CD4-positive, alpha-beta T cell treated with Interleukin-4 for 4 hours (primary cell): ENCODE measurements at places on chromosomes 11 and 22.

DNA sequence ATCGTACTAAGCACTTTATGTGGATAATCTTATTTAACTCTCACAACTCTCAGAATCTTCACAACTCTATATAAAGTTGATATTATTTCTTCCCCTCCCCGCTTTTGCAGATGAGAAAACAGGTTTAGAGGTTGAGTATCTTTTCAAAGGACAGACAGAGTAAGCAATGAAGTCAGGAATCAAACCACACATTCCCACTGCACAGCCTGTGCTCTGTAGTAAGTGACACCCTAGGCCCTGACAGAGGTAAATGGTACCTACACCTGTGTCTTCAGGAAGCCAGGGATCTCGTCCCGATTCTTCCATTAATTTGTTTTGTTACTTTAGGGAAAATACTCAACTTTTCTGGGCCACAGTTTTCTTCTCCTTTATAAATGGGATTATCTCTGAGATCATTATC lies 172.5 kb upstream of the MTMR2 start:
- DNase-seq: no peak

DNA sequence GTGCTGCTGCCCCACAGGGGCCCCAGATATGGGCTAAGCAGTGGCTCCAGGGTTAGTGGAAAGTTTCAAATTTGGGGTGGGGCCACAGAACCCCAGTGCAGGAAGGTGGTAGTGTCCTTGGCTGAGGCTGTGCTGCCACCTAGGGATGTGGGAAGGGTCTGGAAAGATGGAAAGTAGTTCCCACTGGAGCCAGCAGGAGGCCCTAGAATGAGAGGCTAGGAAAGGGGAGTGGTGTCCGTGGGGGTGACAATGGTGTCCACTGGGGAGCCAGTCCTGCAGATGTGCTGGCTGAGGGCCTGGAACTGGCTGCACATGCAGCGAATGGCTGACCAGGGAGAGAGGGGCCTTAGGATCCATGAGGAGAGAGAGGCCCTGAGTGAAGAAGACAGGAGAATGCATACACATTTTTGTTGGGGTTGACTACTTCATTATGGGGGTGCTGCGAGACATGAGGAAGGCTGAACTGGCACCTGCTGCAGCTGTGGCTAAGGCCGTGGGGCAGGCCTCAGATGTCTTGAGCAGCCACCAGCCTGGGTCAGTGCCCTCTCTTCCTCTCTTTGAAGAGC lies 21.1 kb downstream of the RFPL3 start:
- no peak for DNase-seq

DNA sequence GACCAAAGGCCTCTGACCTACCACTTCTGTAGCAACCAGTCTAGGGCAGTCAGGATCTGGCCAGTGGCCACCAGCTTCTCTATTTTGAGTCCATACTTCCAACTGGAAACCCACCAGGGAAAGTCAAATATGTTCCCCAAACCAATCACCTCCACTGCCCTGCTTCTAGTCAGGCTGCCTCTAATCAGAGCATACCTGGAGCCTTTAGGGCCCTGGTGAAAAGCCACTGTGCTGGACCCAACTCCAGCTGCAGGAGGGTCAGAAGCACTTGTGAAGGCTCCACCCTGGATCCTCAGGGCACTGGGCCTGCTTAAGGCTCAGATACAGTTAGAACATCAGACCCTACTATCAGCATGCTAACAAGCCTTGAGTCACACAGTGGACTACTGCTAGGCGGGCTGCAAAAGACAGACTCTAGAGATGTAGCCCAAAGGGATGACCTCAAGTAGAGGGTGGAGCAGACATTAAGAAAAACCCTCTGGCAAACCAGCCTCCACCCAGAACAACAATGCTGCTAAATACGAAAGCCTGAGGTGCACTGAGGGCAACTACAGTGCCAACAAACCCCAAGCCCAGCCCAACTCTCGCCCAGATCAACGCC lies 69.2 kb downstream of the DGCR2 start:
- no peak for DNase-seq

DNA sequence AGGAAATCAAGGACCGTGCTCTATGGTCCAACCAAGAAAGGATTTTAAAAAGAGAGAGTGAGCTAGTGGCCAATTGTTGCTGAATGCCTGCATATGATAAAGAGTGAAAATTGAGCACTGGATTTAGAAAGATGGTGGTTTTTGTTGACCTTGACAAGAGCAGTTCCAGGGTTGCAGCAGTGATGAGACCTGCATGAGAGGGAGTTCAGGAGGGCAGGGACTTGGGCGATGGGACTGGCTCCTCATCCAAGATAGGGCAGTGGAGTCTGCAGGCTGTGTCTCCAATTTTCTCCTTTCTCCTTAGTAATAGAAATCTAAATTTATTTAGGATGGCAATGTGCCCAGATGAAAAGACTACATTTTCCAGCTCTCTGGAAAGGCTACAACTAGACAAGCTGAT lies 94.0 kb upstream of the B3GAT1 start:
- DNase-seq: no peak

DNA sequence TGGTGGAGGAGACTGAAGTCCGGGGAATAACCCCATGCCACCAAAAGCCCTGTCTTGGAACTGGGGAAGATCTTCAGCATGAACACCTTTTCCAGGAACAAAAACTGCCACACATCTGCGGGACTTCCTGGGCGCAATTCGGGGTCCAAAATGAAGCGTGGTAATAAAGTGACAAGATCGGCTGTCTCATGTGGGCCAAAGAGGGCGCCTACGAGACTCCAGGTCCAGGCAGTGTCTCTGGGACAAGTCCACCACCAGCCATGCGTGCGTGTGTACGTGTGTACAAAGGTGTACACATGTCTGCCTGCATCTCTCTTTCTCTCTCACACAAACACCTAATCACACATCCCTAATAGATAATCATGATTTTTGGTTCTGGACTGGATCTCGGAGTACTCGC lies 8.9 kb upstream of the MYBPC3 start:
- no peak for DNase-seq

GRCh38 chr11:16030664-16031063 lies 325.7 kb downstream of the SOX6 start:
- no peak for DNase-seq

- no peak for DNase-seq
These were observed 94.3 kb upstream of the ARHGAP42 start for GRCh38 chr11:100592619-100593260.

DNA sequence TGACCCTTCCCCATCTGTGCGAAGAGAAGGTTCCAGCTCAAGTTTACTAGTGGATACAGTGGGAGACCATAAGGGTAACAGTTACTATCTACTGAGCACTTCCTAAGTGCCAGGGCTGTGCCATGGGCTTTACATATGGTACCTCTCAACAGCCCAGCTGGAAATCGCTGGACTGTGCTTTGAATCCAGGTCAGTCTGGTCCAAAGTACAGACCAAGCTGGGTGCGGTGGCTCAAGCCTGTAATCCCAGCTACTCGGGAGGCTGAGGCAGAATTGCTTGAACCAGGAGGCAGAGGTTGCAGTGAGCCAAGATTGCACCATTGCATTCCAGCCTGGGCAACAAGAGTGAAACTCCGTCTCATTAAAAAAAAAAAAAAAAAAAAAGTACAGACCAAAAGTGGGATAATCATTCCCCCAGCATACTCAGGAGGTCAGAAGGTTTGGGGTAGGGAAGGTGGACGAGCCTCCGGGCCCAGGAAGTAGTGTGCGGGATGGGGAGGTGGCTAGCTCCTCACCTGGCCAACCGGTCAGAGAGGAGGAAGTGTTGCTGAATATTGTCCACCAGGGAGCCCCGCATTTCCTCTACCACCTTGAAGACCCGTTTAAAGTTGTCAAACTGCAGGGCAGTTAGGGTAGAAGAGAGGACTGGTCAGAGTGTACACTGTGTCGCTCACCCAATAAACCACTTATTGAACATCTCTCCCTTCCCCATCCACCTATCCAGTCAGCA lies 2.3 kb downstream of the FIBP start:
- DNase-seq: no peak

DNA sequence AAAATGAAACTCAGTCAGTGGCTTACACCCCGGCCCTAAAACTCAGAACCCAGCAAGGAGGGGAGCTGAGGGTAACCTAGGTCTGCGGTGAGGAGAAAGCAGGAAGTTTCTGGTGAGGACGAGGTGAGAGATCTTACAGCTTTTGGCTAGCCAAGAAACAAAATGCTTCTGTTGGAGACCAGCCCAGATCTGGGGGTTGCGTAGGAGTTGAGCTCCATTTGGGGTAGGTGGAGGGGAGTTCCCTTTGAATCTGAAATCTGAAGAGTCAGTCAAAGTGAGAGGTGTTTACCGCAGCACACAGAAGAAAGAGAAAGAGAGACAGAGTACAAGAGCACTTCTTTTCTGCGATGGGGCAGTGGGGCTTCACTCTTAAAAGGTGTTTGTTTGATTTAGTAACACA lies 29.6 kb downstream of the EHF start:
- DNase-seq: peak; percentile 73

DNA sequence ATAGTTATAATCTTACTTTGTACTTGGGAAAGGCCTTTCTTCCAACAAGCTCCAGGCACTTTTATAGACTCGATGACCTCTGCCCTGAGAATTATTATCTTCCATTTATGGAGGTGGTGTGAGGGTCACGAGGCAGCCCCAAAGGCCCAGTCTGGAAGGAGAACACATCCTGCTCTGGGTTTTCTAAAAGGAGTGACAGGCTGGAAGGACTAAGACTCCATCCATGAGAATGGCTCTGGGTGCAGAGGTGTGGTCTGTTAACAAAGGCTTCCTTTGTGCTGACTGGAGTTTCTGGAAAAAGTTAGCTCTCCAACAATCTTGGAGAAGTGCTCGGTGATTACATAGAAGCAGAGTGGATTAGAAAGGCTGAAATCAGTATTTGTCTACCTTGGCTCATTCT lies 74.7 kb upstream of the SESN3 start:
- no peak for DNase-seq

DNA sequence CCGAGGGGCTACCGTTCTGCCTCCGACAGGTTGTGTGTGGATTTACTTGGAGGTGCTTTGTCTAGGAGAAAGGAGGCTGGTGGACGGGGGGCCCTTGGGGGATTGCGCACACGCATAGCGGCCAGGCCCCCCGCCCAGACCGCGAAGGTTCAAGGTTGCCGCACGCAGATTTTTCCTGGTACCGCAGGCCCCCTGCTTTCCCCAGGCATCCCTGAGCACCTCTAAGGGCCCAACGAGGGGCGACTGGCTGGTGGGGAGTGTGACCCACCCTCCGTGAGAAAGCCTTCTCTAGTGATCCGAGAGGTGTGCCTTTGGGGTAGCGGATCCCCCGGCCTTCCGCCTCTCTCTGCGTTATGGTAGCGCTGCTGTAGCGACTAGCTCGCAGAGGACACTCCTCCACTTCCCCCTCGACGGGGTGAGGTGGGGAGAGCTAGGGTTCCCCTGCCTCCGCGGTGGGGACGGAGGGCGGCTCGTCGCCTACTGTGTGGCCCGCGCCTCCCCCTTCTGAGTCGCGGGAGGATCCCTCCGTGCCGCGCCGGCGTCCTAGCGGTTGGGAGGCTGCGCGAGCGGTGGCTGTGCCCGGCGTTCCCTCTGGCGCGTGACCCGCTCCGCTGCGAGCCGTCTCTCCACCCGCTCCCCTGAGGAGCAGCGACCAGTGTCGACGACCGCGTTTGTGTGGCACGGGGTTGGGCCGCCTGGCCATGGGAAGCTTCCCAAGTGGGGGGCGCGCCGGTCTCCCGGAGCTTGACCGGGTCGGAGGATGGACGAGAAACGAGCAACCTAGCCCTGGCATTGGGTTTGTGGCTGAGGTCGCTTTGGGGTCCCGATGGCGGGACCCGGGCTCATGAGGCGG lies 3900.0 kb upstream of the OR11H1 start:
- no peak for DNase-seq

DNA sequence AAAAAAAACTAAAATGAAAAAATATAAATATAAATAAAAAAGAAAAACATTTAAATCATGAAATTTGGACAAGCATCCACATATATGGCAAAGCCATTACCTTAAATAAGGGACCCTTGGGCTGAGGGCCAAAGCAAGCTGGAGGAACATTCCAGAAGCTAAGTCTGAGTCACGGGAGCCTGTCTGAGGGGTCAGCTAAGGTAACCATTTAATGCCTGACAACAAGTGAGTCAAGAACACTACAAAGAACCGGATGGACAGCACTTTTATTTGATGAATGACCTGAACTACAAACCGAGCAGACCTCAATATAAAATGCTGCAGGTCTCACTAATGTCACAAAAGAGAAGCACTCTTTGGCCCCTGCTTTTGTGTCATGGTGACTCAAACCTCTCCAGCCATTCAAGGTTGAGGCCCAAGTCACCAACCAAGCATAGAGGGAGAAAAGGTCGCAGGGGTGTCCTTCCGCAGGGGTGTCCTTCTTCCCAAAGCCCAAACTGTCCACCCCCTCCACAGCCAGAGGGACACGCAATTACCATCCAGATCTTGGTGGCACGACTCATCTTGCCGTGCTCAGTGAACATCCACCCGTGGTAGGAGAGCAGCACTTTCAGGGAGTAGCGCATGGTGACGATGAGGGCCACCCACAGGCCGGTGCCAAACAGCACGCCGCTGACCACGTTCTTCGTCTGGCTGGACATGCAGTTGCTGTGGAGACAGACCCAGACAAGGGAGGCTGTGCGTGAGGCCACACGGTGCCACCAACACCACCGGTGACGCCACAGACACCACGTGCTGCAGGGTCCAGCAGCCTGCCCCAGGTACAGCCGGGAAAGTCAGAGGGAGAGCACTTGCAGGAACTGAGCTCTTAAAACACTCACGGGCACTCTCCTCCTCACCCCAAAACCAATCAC lies 34.5 kb downstream of the CPT1A start:
- DNase-seq: no peak

GRCh38 chr22:37008365-37008764 lies 10.9 kb downstream of the TST start:
- no peak for DNase-seq

DNA sequence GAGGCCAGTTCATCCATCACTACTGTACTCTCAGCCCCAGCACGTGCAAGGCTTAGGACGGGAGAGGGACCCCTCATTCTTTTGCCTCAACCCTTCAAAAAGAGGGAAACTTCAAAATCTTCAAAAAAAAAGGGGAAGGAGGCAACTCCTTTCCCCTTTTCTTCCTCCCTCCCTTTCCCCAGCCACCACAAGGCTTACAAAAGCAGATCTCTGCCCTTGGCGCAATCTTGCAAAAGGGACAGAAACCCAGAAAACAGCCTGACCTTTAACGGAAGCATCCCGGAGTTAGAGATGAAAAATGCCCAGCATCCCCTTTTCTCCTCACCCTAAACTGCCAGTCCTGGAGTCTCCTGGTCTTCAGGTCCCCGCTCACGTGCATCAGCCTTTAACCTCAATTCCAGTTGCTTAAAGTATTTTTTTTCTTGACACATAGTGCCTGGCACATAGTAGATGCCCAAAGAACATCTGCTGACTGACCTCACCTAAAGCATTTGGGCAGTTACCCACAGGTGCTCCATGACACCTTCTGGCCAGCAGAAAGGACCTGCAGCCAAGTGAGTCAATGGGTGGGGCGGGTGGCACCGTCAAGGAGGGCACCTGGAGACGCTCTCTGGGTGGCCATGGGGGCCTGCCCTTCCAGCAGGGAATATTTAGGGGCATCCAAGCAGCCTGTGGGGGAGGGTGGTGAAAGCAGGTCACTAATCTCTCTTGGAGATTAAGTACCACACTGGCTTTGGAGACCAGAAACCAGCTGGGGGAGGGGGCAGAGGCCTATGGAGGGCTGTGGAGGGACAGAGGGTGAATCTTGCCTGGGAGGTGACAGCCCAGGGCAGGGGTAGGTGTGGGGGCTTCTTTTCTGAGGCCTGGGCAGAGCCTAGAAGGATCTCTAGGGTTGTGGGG lies 16.3 kb downstream of the NECTIN1 start:
- DNase-seq: no peak

GRCh38 chr22:50728523-50728931 lies 9.5 kb upstream of the ACR start:
- DNase-seq: no peak
